ENCODE measurements at places on chromosomes 2 and 18. TPM values are rescaled to one million over a fixed set of nuclear protein-coding genes. Genes with fewer than 3 reads are reported as not detected.

PJVK gene
- 12.2 TPM for total RNA-seq

ZNF2 gene
- 6.2 TPM for total RNA-seq

WDR12 gene
- 54.4 TPM for total RNA-seq

FOXD4L1 gene
- 0.49 TPM for total RNA-seq

DNA sequence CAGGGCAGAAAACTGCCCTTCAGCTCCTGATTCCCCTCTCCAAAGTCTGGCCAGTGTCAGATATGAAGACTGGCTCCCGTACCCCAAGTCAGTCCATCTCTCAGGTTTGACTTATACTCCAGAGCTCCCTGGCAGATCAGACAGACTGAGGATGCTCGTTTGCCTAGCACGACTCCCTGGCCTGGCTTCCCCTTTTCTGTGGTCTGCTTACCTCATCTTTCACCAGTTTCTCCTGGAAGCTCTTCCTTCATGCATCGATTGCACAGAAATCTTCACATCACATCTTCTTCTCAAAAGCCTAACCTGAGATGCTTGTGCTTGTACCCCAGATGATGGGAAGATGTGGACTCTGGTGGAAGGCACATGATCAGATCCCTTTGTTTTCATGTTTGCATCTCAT, 387.9 kb upstream of the POU3F3 start:
- H3K4me1 ChIP-seq = no peaks in the 10 kb centered on the region
- no peak overlapping the region for H3K4me3 ChIP-seq
- peaks cover 15% of the 10 kb centered on the region for H3K27me3 ChIP-seq

DNA sequence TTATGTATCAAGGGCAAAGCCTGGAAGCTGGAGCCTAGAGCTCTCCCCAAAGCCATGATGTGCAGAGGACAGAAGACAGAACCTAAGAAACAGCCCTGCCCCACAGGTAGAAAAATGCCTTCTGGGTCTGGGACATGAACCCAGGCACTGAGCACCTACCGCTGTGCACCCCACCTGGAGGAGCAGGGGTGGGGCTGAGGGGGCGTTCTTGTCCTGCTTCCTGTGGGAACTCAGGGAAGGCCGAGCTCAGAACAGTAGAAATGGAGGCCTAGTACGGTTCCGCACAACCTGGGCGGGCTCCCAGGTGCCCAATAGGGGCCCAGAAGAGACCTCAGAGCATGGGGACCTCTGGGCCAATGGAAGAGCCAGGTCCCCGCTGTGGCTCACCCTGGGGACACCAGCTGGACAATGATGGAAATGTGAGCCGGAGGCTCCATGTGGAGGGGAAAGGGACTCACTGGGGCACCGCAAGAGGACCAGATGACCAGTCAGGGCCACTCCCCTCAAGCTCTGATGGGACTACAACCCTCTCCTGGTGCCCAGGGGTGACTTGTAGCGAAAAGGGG, 3.2 kb downstream of the CRACDL start:
- H3K4me3 ChIP-seq = no peak overlapping the region
- DNase-seq = no peak
- peaks cover 78% of the 10 kb centered on the region for H3K27me3 ChIP-seq
- H3K4me1 ChIP-seq = peaks cover 6% of the 10 kb centered on the region
- H3K36me3 ChIP-seq = no peaks in the 10 kb centered on the region

DNA sequence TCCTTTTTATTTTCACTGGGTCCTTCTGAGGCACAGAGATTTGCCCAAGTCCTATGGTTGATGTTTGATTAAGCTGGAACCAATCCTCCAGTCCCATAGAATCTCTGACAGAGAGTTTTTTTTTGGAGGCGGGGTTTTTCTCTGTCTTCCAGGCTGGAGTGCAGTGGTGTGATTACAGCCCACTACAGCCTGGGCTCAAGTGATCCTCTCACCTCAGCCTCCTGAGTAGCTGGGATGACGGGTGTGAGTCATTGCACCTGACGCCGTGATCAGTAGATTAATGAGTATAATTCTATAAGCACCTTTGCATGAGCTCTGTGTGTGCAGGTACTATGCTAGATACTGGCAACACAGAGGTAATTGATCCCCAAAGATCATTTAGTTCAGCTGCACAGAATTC, 15.3 kb upstream of the TRPM8 start:
- no peak overlapping the region for H3K27ac ChIP-seq
- DNase-seq = no peak
- H3K36me3 ChIP-seq = no peaks in the 10 kb centered on the region
- H3K4me1 ChIP-seq = no peaks in the 10 kb centered on the region
- peaks cover 68% of the 10 kb centered on the region for H3K27me3 ChIP-seq
- H3K4me3 ChIP-seq = no peak overlapping the region

MOGAT1 gene
- not detected for total RNA-seq

DNA sequence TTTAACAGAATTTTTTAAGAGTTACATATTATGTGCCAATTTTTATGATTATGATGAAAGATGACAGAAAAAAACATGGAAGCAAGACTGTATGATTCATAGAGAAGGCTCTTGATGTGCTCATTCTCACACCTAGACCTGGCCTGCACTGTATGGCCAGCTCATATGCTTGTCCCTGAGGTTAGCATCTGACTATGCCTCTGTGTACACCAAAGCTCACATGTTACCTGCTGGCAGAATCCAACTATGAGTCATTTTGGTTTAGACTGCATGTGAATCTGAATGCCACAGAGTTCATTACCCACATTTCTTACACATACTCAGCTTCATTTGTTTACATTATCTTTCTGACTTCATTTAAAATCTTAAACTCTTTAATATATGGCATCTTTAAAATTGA, 139.0 kb downstream of the DSC3 start:
- H3K27me3 ChIP-seq = no peaks in the 10 kb centered on the region
- no peaks in the 10 kb centered on the region for H3K4me1 ChIP-seq
- H3K4me3 ChIP-seq = no peak overlapping the region
- no peak for DNase-seq

DNA sequence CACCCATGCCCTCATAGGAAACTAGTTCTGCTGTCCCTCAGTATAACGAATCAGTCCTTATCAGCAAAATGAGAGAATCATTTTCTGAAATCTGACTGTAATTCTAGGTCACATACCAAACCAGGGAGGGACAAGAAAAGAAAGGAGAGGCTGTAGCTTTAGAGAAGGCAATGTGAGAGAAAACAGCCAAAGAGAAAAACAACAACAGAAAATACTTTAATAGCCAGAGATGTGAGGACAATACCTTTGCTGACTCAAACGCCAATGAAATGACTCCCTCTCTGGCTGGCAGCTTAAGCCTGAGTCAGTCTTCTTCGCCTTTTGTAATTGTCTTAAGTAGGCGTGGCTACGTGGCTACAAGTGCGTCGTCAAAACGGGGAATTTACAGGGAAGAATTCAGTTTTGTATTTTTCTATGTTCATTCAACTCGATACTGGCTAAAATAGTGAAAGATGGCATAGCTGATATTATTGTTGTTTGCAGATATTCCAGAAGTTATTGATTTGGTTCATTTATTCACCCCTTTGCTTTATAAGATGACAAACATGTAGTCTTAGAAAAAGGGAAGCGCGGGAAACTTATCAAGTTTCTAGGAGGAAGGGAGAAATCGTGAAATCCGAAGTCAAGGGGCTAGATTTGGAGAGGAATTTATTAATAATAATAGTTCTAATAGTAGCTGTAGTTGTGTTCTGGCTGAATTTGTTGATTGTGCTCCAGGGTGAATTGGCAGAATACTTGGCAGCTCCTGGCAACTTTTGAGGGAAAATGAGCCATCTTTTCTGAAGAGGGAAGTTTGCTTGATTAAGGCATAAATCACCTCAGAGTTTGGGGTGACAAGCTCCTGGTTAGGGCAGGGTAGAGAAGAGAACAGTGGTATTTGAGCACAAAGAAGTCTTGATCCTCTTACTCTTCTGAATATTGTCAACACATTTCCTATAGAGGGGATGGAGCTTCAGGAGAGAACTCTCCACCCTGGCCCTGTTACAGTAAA, at the start of gene IL1A:
Gene IL1A, minus strand, starts transcription at position 295 of the 991 bp plus-strand sequence. CDS start 723 bp downstream, outside the sequence.
- H3K4me3 ChIP-seq = peak within 1 kb of the TSS; percentile 59
- peak within 1 kb of the TSS; percentile 82 for H3K27ac ChIP-seq
- H3K4me1 ChIP-seq = peaks cover 20% of the 10 kb centered on the region
- H3K36me3 ChIP-seq = peaks cover 1% of the 10 kb centered on the region

GPR17 gene
- not detected for total RNA-seq

MYCN gene
- 69.1 TPM for total RNA-seq

DNA sequence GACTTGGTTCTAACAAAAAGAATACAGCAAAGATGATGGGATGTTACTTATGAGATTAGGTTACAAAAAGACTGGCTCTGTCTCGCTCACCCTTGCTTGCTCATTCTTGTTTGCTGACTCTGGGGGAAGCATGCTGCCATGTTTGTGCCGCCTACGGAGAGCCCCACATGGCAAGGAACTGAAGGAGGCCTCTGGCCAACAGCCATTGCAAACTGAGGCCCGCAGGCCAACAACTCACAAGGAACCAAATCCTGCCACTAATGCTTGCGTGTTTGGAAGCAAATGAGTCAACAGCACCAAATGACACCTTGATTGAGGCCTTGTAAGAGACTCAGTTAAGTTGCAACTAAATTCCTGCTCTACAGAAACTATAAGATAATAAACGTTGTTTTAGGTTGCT, 297.6 kb upstream of the STON1 start:
- no peak for DNase-seq
- H3K27ac ChIP-seq = no peak overlapping the region
- H3K4me1 ChIP-seq = peaks cover 3% of the 10 kb centered on the region
- H3K27me3 ChIP-seq = no peaks in the 10 kb centered on the region
- no peak overlapping the region for H3K4me3 ChIP-seq
- no peaks in the 10 kb centered on the region for H3K36me3 ChIP-seq

DNA sequence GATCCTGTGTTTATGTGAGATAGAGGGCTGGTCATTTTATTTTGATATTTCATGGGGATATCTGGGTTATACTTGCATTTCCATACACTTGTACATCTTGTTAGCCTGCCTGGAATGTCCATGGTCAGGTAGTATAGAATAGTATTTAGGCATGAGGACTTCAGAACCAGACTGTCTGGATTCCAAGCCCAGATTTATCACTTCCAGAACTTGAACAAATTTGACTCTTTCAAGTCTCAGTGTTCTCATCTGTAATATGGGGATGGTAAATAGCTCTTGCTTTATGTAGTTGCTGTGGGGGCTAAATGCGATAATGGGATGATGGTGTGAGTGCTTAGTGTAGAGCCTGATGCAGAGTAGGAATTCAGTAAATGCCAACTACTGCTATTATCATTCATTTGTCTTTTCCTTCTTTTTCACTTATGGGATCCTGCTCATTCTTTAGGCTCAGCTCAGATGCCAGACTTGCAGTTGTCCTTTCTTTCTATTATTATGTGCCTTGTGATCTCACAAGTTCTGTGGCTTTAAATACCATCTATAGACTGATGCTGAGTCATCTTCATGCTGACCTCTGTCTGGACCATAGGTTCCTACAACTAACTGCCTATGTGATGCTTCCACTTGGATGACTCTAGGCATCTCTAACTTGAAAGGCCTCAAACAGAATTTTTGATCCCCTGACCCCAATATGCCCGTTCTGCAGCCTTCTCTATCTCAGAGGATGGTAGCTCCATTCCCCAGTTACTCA, 67.4 kb downstream of the POLE4 start:
- no peak overlapping the region for H3K27ac ChIP-seq
- no peaks in the 10 kb centered on the region for H3K36me3 ChIP-seq
- no peaks in the 10 kb centered on the region for H3K27me3 ChIP-seq
- no peak for DNase-seq
- peaks cover 9% of the 10 kb centered on the region for H3K4me1 ChIP-seq

PPM1G gene
- 63.7 TPM for total RNA-seq

DNA sequence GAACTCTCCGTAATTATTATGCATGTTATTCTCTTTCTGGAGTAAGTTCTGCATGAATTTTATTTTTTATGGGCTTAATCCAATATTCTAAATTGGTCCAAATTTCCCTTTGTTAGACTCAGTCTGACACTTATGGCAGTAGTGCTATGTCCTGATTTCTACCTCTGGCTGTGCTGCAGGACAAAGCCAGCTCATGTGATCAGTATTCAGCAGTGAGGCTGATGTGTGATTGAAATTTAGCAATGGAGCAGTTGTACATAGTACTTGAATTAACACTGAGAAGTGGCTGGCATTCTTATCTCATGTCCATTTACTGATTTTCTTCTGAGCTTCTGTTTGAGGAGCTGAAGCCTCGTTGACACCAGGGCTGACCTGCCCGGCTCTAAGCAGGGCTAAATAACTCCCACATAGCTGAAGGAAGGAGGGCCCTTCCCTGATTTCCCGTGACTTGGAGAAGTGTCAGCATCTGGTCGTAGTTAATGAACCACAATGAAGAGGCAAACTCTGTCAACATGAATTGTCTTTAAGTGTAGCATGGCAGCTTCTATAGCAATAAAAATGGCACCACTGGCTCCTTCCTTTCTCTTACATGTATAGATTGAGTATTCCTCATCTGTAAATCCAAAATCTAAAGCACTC, 159.0 kb upstream of the RASGRP3 start:
- no peak for DNase-seq
- H3K36me3 ChIP-seq = peaks cover 7% of the 10 kb centered on the region

GRCh38 chr2:60529785-60530627, 23.4 kb downstream of the BCL11A start:
- H3K4me3 ChIP-seq = peak overlapping the region; percentile 51
- no peaks in the 10 kb centered on the region for H3K27me3 ChIP-seq
- DNase-seq = no peak
- H3K4me1 ChIP-seq = peaks cover 88% of the 10 kb centered on the region
- H3K27ac ChIP-seq = peak overlapping the region; percentile 96

GRCh38 chr18:75208155-75208835, 644 bp downstream of the PTGR3 start:
- peak; percentile 62 for DNase-seq
- peaks cover 60% of the 10 kb centered on the region for H3K4me1 ChIP-seq
- H3K27me3 ChIP-seq = peaks cover 2% of the 10 kb centered on the region
- peak overlapping the region; percentile 91 for H3K27ac ChIP-seq
- H3K36me3 ChIP-seq = no peaks in the 10 kb centered on the region
- peak overlapping the region; percentile 89 for H3K4me3 ChIP-seq

DNA sequence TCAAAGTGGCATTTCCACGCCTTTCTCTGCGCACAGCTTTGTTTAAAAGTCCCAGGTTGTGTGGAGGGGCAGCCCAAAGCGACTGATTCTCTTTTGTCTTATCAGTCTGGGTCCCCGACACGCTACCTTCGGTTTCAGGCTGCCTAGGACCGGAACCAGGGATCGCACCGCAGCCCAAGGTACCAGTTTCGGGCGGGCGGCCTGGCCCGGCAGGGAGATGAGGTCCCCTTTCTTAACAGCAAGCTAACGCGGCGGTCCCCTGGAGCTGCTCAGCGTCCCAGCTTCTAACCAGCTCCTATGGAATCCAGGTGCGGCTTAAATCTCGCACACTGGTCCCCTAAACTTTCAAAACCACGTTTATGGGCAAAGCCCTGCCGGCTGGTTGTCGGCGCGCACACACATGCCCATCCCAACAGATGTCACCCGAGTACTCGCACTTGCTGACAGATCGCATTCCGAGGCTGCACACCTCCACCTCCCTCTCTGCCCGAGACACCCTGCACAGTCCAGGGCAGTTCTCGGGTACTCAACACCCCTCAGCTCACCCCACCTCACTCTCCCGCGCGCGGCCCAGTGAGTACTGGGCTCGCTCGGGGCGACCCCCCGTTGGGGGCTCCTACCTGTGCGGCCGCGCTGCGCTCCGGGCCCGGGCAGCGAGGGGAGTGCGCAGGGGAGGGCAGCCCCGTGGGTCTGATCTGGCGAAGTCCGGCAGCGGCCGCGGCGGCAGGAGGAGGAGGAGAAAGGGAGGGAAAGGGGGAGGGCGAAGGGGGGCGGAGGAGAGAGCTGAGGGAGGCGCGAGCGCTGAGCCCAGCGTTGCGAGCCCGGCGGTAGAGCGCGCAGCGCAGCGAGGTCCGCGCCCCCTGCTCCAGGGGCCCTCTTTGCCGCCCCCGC, at the start of gene EFEMP1:
Gene EFEMP1, minus strand, starts transcription at position 692 of the 891 bp plus-strand sequence. CDS start 1,342 bp downstream, outside the sequence.
- H3K27me3 ChIP-seq = peaks cover 48% of the 10 kb centered on the region
- peak within 1 kb of the TSS; percentile 90 for H3K4me3 ChIP-seq
- peaks cover 30% of the 10 kb centered on the region for H3K4me1 ChIP-seq
- H3K36me3 ChIP-seq = no peaks in the 10 kb centered on the region
- peak within 1 kb of the TSS; percentile 90 for H3K27ac ChIP-seq

GRCh38 chr18:70370762-70371733, 82.2 kb downstream of the SOCS6 start:
- no peak overlapping the region for H3K27ac ChIP-seq
- peaks cover 9% of the 10 kb centered on the region for H3K4me1 ChIP-seq
- no peaks in the 10 kb centered on the region for H3K27me3 ChIP-seq

Measured in mesothelial cell of epicardium (in vitro differentiated cells).